ENCODE measurements at places on chromosomes 6 and 20.

DNA sequence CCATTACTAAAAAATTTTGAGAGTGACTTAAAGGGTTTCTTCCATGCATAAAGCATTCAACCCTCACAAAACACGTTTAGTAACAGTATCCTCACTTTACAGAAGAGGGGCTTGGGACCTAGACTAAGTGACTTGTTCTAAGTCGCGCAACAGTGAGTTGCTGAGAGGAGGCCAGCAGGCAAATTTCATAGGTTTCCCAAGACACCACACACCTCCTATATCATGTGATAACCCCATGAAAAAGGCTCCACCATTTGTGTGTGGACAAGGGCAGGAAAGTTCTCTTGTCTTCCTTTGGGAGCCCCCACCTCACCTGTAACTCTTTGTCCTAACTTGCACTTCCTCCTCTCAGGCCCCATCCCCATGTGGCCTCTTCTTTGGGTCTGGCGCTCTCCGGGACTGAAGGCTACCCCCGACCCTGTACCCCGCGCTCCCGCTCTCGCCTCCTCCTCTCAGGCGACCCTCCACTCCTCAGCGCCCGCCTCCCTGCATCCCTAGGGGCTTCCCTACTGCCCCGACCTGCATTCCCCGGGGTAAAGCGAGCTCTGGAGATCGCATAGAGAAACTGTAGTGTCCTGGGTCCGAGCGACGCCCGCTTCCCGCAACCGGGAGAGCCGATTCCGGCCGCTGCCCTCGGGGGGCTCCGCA lies 392 bp downstream of the PSMB8 start:
- peak overlapping the region; percentile 100 for H3K27ac ChIP-seq
- peaks cover 76% of the 10 kb centered on the region for H3K4me1 ChIP-seq
- H3K4me3 ChIP-seq, result peak overlapping the region; percentile 98
- peaks cover 96% of the 10 kb centered on the region for H3K36me3 ChIP-seq
- no peaks in the 10 kb centered on the region for H3K27me3 ChIP-seq

DNA sequence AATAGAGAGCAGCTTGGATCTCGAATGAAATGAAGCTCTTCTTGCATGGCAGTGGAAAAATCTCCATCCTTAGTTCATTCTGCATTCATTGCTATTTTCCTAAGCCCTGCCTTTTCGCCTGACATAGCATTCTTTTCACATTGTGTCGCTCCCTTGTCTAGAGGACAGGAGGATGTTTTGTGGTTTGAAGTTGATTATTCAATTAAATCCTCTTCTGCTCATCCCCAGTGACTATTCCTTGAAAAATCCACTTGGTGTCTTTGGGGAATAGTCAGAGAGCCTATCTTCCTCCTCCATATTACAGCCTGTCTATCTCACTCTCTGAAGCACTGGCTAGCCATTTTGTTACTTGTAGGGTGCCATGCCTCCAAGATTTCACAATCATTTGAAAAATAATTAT lies 161.2 kb downstream of the KLHL32 start:
- no peak for DNase-seq
- no peaks in the 10 kb centered on the region for H3K36me3 ChIP-seq
- no peak overlapping the region for H3K4me3 ChIP-seq
- H3K27ac ChIP-seq, result no peak overlapping the region
- peaks cover 2% of the 10 kb centered on the region for H3K4me1 ChIP-seq
- H3K27me3 ChIP-seq, result no peaks in the 10 kb centered on the region

DNA sequence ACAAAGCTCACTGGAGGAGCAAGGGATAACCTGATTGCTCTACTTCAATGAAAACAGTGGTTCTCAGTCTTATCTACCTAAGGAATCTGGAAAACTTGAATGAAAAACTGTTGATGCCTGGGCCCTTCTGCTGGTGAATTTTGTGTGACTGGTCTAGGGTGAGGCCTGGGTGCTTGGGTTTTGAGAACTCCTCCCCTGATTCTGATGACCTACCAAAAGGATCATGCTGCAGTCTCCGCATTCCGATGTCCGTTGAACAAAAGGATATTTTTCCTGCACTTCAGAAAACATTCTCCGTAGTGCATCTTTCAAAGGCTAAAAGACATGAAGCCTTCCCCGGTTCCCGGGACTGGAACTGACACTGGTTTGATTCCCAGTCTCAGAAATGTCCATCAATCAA lies 157.9 kb downstream of the SYNDIG1 start:
- DNase-seq, result no peak
- no peaks in the 10 kb centered on the region for H3K27me3 ChIP-seq
- H3K4me3 ChIP-seq, result no peak overlapping the region

GRCh38 chr20:61957961-61958715 lies 107.5 kb downstream of the TAF4 start:
- DNase-seq, result peak; percentile 21
- peaks cover 37% of the 10 kb centered on the region for H3K27me3 ChIP-seq
- peaks cover 10% of the 10 kb centered on the region for H3K4me1 ChIP-seq

GRCh38 chr6:129114636-129115391 lies 231.9 kb downstream of the LAMA2 start:
- no peaks in the 10 kb centered on the region for H3K27me3 ChIP-seq
- H3K4me1 ChIP-seq, result no peaks in the 10 kb centered on the region
- H3K36me3 ChIP-seq, result no peaks in the 10 kb centered on the region
- no peak overlapping the region for H3K4me3 ChIP-seq
- H3K27ac ChIP-seq, result no peak overlapping the region

DNA sequence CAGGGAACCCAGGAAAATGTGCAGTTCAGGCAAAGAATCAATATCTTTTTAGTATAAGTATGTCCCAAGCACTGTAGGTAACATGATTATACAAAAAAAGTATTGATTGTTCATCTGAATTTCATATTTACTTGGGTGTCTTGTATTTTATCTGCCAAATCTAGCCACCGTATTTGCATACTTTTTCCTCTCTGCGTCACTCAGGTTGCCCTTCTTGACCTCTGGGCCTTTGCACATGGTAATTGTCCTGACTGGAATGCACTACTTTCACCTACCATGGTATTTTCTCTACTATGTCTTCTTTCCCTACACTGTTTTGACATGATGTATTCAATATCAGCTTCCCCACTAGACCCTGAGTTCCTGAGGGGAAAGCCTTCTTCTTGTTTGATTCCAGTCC lies 15.2 kb downstream of the GSTA3 start:
- H3K4me3 ChIP-seq, result no peak overlapping the region
- H3K27me3 ChIP-seq, result peaks cover 11% of the 10 kb centered on the region

GRCh38 chr6:97262676-97263075 lies 20.3 kb downstream of the MMS22L start:
- no peak overlapping the region for H3K4me3 ChIP-seq
- no peaks in the 10 kb centered on the region for H3K4me1 ChIP-seq
- peaks cover 83% of the 10 kb centered on the region for H3K36me3 ChIP-seq
- no peak for DNase-seq
- no peaks in the 10 kb centered on the region for H3K27me3 ChIP-seq
- H3K27ac ChIP-seq, result no peak overlapping the region

DNA sequence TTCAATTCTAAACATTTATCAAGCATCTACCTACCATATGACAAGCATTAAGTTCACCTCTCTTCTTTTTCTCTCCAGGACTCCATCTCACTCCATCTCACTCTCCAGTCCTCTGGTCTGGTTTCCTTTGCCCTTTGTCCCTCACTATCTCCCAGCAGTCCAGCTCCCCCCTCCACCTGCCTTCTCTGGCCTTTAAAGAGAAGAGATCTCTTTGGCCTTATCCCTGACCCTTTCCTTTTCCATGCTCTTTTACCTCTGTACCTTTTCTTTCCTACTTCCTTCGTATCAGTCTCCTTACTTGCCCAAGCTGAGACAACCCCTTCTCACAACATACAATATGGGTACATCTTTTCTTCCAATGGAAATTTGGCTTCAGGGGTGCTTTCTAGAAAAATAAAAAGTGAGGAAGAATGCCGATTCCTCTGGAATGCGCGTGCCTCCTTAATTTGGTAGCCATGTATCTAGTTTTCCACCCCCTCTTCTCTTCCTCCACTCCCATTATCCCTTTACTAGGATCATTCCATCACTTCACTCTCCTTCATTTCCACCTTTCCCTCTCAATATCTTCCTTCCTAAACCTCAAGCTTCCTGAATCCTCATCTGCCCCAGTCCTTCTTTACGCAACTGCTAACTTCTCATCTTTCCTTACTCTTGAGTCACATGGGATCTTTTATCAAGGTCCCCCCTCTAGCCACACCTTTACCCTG lies 745 bp upstream of the AGPAT1 start:
- H3K36me3 ChIP-seq, result peaks cover 35% of the 10 kb centered on the region
- no peaks in the 10 kb centered on the region for H3K27me3 ChIP-seq
- H3K4me1 ChIP-seq, result peaks cover 73% of the 10 kb centered on the region
- DNase-seq, result no peak
- peak overlapping the region; percentile 94 for H3K4me3 ChIP-seq
- H3K27ac ChIP-seq, result peak overlapping the region; percentile 99

- no peak overlapping the region for H3K27ac ChIP-seq
- no peaks in the 10 kb centered on the region for H3K4me1 ChIP-seq
- H3K27me3 ChIP-seq, result peaks cover 11% of the 10 kb centered on the region
- DNase-seq, result no peak
Observed at GRCh38 chr20:57808264-57809070, 98.7 kb upstream of the PMEPA1 start.

DNA sequence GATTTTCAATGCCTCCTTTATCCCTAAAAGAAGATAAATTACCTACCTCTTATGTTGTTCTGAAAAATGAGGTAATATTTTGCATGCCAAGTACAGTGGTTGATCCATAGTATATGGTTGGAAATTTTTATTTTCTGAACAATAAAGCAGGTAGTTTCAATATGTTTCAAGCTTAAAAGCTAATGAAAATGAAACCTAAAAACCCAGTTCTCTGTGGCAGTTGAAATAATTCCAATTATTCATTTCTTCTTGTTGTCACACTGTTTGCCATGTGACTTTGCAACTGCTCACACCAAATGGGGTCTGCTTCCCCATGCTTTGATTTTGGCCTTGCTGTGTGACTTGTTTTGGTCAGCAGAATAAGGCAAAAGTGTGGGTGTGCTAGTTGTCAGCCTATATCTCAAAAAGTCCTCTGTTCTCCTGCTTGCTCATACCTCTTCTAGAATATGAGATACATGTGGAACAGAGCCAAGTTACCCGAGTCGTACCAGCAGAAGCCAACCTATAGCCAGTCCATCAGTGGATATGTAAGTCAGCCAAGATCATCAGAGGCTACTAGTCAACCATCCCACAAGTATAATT lies 197.2 kb upstream of the THEMIS start:
- no peak for DNase-seq
- H3K27me3 ChIP-seq, result no peaks in the 10 kb centered on the region
- H3K36me3 ChIP-seq, result no peaks in the 10 kb centered on the region
- H3K27ac ChIP-seq, result peak overlapping the region; percentile 47

DNA sequence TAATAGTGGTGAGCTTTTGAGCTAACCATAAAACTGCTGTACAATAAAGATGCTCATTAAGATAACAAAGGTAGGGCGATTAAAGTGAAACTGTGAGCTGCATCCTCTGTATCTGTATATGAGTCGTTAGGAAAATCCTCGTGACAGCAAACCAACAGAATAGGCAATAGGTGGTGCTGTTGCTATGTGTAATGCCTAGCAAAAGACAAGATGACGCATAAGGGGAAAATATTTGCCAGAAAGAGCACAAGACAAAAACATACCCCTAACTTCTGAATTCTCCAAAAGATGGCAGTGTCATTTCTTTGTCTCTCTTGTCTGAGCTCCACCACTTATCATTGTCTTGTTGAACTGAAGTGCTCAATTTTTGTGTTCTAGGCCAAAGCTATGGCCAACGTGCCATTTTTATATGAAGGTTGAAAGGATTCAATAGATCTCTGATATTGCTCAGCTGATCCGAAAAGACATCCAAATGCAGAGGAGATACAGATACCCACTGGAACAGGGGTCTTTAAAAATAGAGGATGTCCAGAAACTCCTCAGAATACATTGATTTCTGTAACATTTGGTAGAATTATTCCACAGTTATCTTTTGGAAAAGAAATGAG lies 56.3 kb upstream of the ANKEF1 start:
- peaks cover 2% of the 10 kb centered on the region for H3K4me1 ChIP-seq
- H3K27me3 ChIP-seq, result no peaks in the 10 kb centered on the region
- H3K36me3 ChIP-seq, result no peaks in the 10 kb centered on the region
- no peak overlapping the region for H3K4me3 ChIP-seq
- no peak overlapping the region for H3K27ac ChIP-seq

- no peaks in the 10 kb centered on the region for H3K36me3 ChIP-seq
- no peak for DNase-seq
- H3K27me3 ChIP-seq, result no peaks in the 10 kb centered on the region
- no peak overlapping the region for H3K4me3 ChIP-seq
Observed at GRCh38 chr6:155881826-155882526, 426.3 kb upstream of the NOX3 start.

GRCh38 chr6:40322336-40322735 lies 264.8 kb downstream of the LRFN2 start:
- peaks cover 21% of the 10 kb centered on the region for H3K27me3 ChIP-seq
- no peaks in the 10 kb centered on the region for H3K36me3 ChIP-seq
- peaks cover 1% of the 10 kb centered on the region for H3K4me1 ChIP-seq

DNA sequence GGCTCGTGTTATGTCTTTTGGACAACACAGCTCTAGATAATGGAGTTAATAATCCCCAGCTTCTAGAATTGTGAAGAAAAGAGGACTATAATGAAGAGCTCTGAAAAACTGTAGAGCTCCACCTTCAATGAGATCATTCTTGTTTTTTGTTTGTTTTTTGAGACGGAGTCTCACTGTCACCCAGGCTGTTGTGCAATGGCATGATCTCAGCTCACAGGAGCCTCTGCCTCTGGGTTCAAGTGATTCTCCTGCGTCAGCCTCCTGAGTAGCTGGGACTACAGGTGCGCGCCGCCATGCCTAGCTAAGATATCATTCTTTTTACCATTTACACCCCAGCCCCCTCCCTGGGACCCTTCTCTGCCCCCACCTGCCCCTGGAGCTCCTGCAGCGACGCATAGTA lies 36.6 kb downstream of the ERGIC3 start:
- H3K27me3 ChIP-seq, result no peaks in the 10 kb centered on the region
- no peaks in the 10 kb centered on the region for H3K4me1 ChIP-seq
- no peak overlapping the region for H3K4me3 ChIP-seq
- no peak overlapping the region for H3K27ac ChIP-seq

DNA sequence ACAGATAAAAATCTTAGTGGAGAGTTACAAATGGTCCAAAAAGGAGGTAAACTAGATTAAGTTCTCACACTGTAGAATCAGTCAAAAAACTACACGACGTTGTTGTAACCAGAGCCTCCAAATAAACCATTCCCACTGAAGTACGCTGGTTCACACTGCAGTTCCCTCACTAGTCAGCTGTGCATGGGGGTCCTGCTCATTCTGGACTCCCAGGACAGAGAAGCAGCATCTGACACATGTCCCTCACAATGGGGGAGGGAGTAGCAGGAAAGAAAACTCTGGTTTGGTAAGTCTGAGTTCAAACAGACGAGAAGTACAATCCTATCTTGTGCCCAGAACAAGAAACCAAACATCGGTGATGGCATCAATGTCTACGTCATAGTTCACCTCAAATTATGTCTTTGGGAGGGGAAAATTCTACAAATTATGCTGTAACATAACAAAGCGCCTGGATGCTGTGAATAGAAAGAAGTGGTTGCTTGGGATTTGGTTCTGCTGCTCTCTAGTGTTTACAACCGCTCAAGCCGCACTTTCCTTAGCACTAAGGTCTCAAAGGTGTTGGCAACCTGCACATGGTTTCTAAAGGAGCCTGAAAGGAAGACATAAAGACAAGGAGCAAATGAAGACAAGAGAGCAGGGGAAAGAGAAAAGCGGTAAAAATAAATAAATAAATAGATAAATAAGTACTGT lies 208.0 kb downstream of the GMDS start:
- no peak overlapping the region for H3K4me3 ChIP-seq
- H3K4me1 ChIP-seq, result peaks cover 35% of the 10 kb centered on the region
- H3K27me3 ChIP-seq, result no peaks in the 10 kb centered on the region
- DNase-seq, result no peak
- H3K36me3 ChIP-seq, result peaks cover 4% of the 10 kb centered on the region
